ENCODE measurements at places on chromosomes 5 and 9.

- no peak for DNase-seq
These were observed 120.6 kb downstream of the NDUFS4 start for GRCh38 chr5:53681079-53681478.

DNA sequence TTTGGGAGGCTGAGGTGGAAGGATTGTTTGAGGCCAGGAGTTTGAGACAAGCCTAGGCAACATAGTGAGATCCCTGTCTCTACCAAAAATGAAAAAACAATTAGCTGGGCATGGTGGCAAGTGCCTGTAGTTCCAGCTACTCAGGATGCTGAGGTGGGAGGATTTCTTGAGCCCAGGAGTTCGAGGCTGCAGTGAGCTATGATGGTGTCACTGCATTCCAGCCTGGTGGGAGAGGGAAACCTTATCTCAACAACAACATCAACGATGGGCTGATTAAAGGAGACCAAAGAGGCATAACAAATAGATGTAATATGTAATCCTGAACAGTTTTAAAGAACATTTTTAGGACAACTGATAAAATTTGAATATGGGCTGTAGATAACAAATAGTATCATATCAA, 34.2 kb upstream of the PANK3 start:
- no peak for DNase-seq

- DNase-seq: no peak
These were observed 161.4 kb downstream of the PAX5 start for GRCh38 chr9:36872641-36873040.

DNA sequence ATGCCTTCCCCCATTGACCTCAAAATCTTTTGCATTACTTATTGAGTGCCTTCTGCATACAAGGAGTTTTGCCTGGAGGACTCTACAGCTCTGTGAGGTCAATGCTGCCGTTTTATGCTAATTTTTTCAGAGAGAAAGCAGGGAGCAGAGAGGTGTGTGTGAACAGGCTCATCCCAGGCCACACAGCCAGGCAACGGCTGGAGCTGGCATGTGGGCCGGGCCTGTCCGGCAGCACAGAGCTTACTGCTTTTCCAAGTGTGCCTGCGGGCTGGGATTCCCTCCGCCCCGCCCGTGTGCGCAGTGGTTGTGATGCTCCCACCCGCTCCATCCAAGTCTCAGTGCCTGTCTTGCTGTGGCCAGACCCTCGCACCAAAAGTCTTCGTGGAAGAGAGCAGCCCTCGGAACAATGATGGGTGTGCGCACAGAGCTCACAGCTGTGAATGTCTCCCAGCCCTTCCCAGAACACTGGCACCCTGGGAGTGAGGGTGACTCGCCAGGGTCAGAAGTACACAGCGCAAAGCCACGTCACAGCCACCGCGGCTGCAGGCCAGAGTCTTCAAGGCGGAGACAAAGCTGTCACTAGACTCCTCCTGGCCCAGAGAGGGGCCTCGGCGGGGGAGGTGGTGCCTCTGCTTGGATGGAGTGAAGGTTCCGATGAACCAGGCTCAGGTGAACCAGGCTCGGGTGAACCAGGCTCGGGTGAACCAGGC, 82.8 kb downstream of the COL5A1 start:
- no peak for DNase-seq

GRCh38 chr5:74201334-74202081, 439.0 kb downstream of the ENC1 start:
- DNase-seq: no peak

- no peak for DNase-seq
These were observed 50.7 kb downstream of the DBH start for GRCh38 chr9:133686642-133687575.

GRCh38 chr5:32964261-32964660, 253.1 kb downstream of the NPR3 start:
- DNase-seq: no peak

DNA sequence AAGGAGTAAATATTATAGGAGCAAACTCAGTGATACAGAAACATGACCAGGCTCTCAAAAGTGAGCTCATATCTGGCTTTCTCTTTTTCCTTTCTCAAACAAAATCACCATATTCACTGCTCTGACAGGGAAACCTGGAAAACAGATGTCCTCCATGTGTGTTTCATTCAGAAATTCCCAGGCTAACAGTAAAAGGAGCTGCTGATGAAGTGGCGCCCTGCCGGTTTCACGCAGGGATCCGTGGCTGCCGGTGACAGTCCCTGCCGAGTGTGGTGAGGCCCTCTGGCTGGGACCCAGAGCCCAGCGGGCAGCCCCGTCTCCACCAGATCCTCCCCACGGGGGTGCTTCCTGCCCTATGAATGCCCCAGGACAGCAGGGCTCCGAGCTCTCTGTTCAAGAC, 208.1 kb downstream of the GNA14 start:
- DNase-seq: no peak

DNA sequence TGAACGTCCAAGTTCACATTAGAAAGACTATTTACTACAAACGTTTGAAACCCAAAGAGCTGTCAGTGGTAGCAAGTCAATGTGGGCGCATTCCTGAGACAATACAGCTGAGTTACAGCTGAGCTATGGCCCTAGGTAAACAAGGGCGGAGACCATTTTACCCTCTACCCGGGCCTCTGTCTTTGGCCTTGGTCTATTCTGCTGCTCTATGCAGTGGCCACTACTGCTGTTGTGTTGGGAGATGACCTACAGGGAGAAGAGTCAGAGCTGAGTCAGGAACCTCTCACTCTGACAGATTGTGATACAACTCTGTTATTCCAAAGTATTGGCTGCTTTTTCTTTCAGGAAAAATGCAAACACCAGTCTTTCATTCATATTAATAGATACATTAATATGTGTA, 700.6 kb downstream of the SEMA5A start:
- no peak for DNase-seq

GRCh38 chr5:72692651-72693442, 123.6 kb upstream of the TNPO1 start:
- no peak for DNase-seq

GRCh38 chr9:70693186-70693585, 278.7 kb upstream of the KLF9 start:
- no peak for DNase-seq

DNA sequence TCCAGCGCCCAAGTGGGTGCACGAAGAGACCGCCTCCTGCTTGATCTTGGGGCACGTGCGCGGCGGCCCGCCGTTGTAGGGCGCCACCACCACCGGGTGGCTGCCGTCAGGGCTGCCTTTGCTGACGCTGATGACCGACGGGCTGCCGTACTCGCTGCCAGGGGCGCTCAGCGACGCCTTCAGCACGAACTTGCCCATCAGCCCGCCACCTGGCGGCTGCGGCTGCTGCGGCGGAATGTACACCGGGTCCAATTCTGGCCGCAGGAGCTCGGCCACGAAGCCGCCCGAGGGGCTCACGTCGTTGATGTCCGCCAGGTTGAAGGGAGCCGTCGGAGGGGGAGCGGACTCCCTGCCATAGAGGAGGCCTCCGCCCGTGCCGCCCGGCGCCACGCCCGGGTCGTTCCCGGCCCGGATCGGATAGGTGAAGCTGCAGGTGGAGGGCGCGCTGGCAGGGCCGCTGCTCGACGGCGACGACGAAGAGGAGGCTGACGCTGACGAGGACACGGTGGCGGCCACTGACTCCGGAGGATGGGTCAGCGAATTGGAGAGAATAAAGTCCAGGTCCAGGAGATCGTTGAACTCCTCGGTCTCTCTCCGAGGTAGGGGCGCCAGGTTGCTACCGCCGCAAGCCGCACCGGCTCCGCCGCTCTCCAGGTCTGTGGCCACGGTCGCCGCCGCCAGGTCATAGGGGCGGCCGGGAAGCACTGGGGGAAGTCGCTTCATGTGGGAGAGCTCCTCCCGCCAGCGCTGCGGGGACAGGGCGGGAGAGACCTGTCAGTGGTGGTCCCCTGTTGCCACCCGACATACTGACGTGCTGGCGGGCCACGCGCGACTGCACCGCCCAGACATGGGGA, 1.8 kb downstream of the KLF4 start:
- no peak for DNase-seq

DNA sequence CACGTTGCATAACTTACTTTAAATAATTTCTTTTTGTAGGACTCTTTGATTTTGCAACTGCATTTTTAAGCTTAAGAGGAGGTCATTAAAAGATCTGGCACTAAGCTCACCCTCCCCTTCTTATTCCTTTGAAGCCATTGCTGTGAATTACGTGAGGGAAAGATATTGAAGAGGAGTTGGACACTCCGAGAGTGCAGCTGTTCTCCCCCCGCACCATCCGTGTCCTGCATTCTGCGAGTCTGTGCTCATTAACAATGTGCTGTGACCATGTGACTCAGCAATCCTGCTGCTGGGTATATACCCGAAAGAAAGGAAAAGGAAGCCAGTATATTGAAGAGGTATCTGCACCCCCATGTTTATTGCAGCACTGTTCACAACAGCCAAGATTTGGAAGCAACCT, 40.0 kb downstream of the NXNL2 start:
- no peak for DNase-seq

DNA sequence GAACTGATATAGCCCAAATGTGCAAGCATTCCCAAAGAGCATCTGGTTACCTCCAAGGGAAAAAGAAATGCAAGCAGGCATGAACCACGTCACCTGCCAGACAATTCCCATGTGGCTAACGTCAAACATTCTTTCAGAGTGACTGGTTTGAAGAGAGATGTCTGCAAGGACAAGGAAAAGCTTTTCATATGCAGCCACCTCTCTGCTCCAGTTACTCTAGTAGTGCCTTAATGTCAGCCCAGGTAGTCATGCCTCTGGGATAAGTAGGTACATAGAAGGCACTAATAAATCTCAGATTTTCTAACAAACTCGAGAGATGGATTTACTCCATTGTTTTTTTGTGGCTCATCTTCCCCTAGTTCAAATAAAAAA, 96.8 kb upstream of the IFNK start:
- DNase-seq: no peak

DNA sequence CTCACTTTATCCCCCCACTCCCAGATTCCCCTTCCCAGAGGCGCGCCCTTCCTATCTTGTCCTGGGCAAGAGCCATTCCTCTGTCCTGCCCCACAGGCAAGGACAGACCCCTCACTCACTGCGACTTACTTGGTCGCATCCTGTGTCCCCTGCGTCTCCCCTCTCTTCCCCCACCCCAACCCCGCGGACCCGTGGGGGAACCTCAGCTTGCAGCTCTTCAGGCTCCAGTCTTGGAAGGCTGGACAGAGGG, 542 bp downstream of the GGTA1 start:
- DNase-seq: no peak

- DNase-seq: no peak
These were observed 254.2 kb downstream of the TRIM32 start for GRCh38 chr9:116941266-116941665.

DNA sequence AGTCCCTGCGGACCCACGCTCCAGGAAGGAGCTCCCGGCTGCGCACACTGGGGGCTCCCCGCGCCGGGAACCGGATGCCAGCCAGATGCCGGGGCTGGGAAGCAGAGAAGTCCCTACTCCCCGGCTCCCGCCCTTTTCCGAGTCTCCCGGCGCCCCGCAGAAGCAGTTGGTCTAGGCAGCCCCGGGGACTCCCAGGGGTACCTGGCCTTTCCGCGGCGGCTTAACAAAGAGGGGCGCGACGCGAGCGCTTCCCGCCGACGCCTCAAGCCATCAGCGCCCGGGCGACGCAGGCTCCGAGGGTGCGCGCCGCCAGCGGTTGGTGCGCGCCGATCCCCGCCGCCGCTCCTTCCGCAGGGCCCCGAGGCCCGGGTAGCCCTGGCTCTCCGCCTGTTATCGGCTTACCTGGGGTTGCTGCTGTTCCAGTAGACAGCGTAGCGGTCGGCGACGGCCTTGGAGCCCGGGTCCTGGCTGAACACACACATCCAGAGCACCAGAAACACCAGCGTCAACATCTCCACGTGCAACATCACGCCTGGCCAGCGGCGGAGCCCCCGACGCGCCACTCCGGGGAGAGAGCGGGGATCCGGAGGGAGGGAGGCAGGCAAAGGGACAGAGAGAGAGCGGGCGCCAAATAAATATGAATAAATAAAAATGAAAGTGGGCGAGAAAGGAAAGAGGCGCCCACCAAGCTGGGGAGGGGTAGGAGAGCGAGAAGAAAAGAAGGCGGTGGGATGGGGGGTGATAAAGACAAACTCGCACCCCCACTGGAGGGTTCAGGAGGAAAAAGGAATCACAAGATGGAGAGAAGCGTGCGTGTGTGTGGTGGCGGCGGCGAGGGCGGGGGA, 428 bp downstream of the EFNA5 start:
- no peak for DNase-seq

DNA sequence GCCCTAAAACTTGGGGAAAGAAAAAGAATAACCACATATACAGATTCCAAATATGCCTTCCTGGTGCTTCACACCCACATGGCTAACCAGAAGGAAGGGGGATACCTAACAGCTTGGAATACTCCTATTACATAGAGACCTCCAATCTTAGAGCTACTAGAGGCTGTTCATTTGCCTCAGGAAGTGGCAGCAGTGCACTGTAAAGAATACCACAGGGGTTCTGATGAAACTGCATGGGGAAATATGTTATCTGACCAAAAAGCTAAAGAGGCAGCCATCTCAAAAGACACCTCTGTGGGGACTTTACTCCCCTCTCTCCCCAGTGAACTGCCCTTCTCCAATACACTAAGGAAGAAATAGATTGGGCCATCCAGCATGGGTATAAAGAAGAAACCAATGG, 66.4 kb downstream of the CDKN2A start:
- DNase-seq: no peak

DNA sequence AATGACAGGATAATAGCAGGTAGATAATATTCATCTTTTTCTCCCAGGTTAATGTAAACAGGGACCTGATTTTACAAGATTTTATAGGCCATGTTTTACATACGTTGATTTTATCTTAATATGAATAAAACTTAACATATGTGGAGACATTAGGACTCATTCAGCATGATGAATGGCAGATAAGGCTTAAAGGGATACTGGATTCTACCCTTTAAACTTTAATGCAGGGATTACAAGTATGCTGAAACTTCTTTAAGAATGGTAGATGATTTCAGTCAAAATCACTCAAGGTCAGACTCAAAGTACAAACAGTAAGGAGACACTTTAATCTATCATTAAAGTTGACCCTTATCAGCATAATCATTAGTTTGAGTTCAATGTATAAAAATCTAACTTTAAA, 274.5 kb upstream of the IZUMO3 start:
- DNase-seq: no peak

- DNase-seq: no peak
These were observed 561.4 kb upstream of the FAM174A start for GRCh38 chr5:99973779-99974178.

GRCh38 chr5:102796498-102796897, 41.4 kb downstream of the PAM start:
- DNase-seq: no peak

- DNase-seq: no peak
These were observed 377.6 kb downstream of the BRINP1 start for GRCh38 chr9:118991366-118992285.

DNA sequence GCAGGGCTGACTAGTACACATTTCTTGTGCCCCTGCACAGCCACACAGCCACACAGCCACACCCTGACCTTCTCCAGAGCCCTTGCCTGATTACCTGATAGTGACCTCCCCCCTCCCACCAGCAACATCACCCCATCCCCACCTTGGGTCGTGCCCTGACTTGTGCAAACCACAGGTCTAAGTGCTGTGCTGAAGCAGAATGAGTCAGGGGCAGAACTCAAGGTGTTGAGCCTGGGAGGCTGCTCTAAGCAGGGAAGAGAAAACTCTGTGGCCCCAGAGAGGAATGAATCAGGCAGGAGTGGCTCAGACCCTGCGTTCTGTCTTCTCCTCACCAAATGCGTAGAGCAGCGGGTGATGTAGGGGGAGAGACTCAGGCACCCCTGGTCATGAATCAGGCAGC, 24.3 kb upstream of the FAT2 start:
- no peak for DNase-seq

GRCh38 chr5:41637424-41637823, 127.0 kb upstream of the PLCXD3 start:
- no peak for DNase-seq

Data from activated CD4-positive, alpha-beta T cell treated with anti-CD3 and anti-CD28 coated beads, Interleukin-2, amount 50 U/mL, for 24 hours (primary cell).